ENCODE measurements at places on chromosomes 6 and 20.

DNA sequence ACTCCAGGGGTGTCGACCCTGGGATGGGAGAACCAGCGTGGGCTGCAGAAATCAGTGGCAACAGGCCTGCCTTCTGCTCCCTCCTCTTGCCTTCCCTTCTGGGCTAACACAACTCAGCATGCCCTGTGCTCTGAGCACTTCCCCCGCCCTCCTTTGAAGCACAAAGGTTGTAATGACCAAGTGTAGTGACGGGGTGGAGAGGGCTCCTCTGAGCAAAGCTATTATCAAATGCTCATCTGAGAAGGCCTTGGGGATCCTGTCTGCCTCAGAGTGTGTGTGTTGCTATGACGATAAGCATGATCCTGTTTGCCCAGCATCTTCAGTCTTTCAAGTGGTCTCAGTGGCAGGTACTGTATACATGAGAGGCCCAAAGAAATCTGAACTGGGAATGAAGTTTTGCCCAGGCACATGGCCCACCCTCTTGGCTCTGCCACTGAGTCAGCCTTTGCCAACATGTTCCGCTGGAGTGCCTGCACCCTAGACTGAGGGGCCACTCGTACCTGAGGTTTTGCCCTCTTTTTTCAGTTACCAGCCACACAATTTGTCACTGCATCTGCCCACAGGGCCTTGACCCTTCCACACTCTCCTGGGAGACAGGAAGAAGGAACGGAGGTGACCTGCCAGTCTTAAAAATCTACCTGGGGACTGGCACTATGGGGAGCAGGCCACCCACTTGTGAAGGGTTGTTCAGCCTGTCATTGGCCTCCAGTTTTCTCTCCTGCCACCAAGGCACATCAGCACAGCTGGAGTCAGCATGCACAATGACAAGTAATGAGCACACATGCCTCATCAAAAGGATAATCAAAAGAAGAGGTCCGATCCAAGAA lies 74.5 kb downstream of the GFOD1 start:
- DNase-seq: no peak

DNA sequence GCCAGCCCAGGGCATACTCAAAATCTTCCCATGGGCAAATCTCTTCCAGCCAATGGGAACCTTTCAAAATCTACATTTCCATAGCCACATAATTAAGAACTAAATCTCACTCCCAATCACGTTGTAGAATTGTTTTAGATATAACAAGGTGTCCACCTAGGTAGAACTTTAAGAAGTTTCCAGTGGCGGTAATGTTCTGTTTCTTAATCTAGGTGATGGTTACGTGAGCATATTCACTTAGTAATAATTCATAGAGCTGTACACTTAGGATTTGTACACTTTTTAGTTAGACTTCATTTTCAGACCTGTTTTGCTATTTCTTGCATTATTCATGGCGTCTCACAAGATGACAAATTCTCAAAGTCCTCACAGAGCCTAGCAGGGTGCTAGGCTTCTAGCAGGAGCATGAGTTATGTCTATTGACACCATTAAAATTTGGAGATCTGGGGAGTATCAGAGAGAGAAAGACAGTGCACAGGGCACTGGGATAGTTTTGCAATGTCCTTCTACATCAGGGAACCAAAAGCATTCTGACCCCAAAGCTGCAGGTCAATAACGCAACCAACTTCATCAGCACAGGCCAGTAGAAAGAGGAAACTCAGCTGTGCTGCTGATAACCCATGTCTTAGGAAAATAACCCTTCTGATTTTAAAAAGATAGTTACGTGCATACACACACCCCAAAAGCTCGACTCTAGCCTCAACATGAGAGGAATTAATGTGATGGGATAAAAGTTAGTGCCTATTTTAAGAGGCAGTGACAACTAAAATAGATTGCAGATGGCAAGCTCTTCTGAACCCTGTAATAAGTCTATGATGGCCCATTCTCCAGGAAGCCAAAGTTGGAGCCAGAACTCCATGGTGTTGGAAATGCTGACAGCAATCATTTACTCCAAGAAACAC lies 518.1 kb upstream of the JARID2 start:
- no peak for DNase-seq

- DNase-seq: no peak
Observed at GRCh38 chr6:17628873-17629272, 28.8 kb downstream of the FAM8A1 start.

GRCh38 chr6:130240232-130240631 lies 17.5 kb upstream of the SAMD3 start:
- no peak for DNase-seq

GRCh38 chr6:158457131-158457530 lies 102.8 kb upstream of the TMEM181 start:
- DNase-seq: no peak

- no peak for DNase-seq
Observed at GRCh38 chr6:150068151-150068550, 770 bp downstream of the ULBP3 start.

GRCh38 chr20:51720854-51721253 lies 47.3 kb downstream of the ATP9A start:
- DNase-seq: no peak

DNA sequence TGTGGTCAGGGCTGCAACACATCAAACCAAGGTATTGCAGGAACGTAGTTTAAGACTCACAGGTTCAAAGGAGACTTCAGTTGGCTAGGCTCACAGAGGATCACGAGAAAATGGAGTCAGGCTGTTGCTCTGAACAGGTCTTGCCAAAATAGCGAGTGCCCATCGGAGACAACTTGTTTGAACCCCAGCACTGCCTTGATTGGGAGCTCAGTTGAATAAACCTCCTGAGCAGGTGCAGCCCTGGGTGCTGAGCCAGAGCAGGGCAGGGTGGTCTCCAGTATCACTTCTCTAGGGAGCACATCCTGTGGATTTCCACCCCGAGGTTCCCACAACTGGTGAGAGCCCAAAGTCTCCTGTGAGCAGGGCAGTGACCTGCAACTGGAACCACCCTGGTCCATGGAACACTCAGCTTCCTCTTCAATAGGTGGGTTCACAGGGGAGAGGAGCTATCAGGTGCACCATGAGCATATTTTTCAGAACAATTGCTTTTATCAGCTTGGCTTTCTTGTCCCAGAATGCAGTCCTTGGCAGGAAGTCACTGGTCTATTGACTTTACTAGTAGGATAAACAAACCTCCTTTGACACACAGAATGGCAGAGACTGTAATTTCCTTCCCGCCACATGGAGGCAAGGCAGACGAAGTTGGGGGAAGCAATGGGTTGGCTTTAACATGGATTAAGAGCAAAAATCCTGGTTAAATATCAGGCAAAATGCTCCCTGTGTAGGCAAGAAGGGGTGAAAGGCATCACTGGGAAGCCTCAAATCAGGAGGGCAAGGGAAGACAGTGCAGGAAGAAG lies 267.7 kb upstream of the FOXQ1 start:
- no peak for DNase-seq

DNA sequence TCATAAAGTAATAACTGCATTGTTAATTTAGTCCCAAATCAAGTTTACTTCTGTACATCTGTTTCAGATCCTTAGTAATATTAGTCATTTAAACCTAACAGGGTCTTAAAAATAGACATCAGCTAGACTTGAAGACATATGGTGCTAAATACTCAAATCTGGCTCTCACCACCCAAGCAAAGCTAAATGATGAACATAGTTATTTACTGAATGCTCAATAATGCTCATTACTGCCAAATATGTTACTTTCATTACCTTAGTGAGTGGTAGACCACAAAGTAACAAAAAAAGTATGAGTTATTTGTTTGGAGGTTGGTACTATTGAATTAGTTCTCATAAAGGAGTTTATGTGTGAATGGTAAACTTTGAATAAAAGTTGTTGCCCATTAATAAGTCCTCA lies 502.1 kb downstream of the PKHD1 start:
- no peak for DNase-seq

GRCh38 chr20:50397058-50397457 lies 113.1 kb upstream of the PTPN1 start:
- no peak for DNase-seq

- DNase-seq: no peak
Observed at GRCh38 chr6:139577124-139577762, 202.8 kb upstream of the CITED2 start.

GRCh38 chr6:32148289-32149091 lies 3.2 kb downstream of the PRRT1 start:
- DNase-seq: no peak

DNA sequence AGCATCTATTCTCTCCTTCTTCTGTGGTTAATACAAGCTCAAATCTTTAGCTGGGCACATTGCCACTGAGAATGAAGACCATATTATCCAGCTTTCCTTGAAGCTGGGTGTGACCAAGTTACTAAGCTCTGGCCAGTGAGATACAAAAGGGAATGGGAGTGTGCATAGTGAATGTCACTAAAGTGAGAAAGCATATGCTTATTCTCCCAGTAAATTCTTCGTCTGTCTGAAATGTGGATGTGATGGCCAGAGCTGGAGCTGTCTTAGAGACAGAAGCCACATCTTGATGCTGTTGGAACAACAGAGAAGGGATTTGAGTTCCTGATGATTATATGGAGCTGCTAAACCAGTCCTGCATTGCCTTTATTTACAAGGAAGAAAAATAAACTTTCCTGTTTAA lies 60.1 kb downstream of the SESN1 start:
- DNase-seq: no peak

GRCh38 chr20:8255945-8256632 lies 124.0 kb downstream of the PLCB1 start:
- DNase-seq: no peak

GRCh38 chr6:136470044-136470443 lies 80.2 kb downstream of the MAP7 start:
- DNase-seq: no peak

- no peak for DNase-seq
Observed at GRCh38 chr6:22067122-22067521, 229.7 kb downstream of the PRL start.

DNA sequence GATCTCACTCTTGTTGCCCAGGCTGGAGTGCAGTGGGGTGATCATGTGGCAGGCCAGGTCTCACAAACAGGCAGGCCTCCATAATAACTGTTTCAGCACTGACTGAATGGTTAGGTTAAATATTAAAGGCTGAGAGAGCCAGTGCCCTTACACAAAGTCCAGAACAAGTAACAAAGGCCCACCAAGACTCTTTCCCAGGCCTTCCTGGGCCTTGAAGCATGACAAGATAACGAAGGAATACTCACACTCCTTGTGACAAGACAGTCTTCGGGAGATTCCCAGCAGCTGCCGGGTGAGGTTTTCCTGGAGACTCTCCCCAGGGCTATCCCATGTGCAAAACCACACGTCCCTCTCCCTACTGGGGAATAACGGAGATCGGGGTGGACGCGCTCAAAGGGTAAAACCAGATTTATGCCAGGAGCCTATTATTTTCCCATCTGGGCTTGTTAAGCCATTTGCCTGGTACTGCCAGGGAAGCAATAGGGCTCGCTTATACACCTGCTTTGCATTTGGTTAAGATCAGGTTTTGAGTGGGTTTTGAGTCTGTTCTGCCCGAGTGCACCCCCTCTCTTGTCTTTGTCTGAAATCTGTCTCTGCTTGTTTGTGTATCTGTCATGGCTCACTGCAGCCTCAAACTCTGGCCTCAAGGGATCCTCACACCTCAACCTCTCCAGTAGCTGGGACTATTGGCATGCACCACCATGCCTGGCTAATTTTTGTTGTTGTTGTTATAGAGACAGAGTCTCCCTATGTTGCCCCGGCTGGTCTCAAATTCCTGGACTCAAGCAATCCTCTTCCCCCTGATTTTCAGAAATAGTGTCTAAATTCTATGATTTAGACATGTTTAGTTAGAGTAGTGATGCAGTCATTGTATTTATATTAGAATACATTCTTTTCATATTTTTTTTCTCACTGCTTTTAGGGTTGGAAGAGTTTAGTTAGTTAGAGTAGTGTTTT lies 1.4 kb upstream of the ENPP3 start:
- no peak for DNase-seq

DNA sequence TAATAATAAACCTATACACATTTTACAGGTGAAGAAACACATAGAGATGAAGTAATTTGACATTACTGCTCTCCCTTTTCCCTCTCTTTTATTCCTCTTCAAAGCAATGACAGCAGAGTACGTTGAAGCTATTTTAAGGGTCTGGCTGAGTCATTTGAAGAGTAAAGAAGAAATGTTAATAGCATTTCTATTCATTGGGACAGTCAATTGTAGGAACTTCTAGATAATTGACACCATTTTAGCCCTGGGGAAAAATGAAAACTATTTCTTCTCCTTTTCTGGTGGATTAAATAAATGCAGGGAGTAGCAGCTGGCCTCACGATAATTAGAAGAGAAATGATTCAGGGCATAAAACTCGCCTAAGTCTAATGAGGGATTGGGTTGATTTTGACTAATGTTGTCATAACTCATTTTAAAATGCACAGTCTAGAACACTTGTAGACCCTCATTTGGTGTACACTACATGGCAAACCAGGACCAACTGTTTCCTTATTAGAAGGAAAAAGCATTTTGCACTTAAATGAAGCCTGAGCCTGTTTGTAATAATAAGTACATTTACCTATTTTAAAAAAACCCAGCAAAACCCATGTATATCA lies 48.1 kb downstream of the RIPOR2 start:
- DNase-seq: no peak

DNA sequence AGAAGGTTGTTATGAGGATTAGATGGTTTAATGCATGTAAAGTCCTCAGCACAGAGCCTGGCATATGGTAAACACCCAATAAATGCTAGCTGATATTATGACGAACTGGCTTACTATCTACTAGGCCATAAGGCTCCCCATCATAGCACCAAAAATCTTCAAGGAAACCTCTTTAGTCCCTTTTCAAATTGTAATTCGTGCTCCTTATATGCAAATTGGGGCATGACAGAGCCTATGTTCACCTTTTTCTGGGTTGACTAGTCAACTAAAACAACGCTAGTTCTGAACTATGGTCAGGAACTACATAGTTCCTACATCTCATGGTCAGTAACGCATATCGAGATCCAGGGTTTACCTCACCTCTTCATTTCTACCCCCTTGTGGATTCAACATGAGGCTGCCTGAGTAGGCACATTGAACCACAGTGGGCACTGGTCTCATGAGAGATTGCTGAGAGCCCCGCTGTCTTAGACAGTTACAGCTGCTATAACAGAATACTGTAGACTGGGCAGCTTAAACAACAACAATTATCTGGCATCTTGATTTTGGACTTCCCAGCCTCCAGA lies 97.2 kb upstream of the TNFAIP3 start:
- no peak for DNase-seq

GRCh38 chr6:113414511-113414910 lies 442.6 kb upstream of the MARCKS start:
- no peak for DNase-seq

GRCh38 chr6:146980900-146981329 lies 223.3 kb upstream of the STXBP5 start:
- no peak for DNase-seq

- DNase-seq: no peak
Observed at GRCh38 chr6:139940741-139941729, 566.6 kb upstream of the CITED2 start.

GRCh38 chr6:3872370-3872854 lies 23.2 kb downstream of the FAM50B start:
- DNase-seq: no peak

GRCh38 chr6:98033617-98034016 lies 750.6 kb upstream of the MMS22L start:
- DNase-seq: no peak

GRCh38 chr6:85490516-85491248 lies 40.8 kb downstream of the NT5E start:
- DNase-seq: no peak

All from cerebellar nuclear complex (tissue), 1 donor.